Suppressor macrophage (primary cell): ENCODE measurements at places on chromosomes 1 and 21.

DNA sequence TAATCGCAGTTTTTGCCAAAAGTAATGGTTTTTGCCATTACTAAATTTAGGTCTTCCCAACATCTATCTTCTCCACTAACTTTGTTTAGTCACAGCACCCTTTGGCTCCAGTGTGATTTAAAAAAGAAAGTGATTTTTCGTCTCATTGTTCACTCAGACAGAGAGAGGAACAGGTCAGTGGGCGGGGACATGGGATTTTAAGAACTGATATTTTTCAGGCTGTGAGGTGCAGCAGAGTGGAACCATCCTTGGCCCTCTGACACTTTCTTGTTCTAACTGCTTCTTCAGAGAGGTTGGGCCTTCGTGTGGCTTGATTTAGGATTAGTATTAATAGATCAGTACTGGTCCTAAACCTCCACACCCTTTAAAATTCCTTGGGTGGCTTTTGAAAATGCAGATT is 38.8 kb downstream of the CASQ2 start:
- DNase-seq: peak; percentile 38

DNA sequence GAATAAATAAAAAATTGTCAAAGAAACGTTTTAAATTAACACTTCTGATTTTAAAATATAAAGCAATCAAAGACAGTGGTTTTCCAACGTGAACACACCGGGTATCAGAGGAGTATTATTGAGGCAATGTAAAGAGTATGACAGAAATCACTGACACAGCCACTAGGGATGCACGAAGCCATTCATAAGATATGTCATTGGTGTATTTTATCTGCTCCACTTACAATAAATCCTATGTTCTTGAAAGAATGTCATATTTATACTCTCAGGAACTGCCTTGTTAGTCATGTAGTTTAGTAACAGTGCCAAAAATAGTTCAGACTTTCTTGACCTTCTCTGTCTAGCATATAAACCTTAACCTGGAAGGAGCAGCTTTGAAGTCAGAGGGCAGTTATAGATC is 835.0 kb upstream of the NCAM2 start:
- DNase-seq: no peak

- DNase-seq: peak; percentile 90
Measured at GRCh38 chr1:234599617-234600417, 10.2 kb downstream of the IRF2BP2 start.

- DNase-seq: no peak
Measured at GRCh38 chr1:193077991-193078390, 18.6 kb downstream of the RO60 start.

GRCh38 chr1:86594284-86594770 is 47.4 kb downstream of the CLCA4 start:
- no peak for DNase-seq

GRCh38 chr21:31589820-31590219 is 69.7 kb upstream of the SOD1 start:
- DNase-seq: no peak

DNA sequence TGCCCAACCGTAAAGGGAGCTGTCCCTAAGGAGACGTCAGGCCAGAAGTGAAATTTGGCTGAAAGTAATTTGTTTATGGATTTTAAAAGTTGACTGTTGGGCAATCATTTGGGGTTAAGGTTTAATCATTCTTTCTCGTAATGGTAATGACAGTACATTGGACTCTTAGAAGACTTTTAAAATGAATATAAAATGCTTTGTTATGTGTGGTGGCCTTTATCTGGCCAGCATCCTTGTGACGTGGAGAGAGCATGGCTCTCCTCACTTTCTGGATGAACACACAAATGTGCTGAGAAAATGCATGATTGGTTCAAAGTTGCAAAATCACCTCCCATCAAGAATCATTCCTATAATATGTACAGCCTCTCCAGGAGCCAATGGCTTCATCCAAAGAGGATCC is 160.2 kb downstream of the DHRS3 start:
- DNase-seq: no peak

DNA sequence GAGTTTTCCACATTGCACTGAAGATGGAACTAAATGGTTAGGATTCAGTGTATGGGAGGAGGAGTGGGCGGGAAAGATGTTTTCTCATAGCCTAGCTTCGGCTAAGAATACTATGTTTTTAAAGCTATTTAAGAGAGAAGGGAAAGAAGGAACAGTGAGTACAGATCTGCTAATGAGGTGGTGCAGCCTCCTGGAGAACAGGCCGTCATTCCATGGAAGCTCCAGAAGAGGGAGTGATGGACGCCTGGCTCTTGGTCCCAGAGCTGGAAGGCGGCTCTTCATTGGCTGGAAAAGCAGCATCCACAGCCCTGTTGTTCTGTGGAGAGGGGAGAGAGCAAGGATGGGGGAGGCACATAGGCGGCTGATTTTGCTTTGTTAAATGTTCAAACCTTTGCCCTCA is 6.9 kb downstream of the CAMK1G start:
- DNase-seq: peak; percentile 38
